8988T (cell line): ENCODE measurements at places on chromosomes 1 and 21.
A peak's percentile ranks its signal among the peaks of the same experiment; 100 is the strongest.

DNA sequence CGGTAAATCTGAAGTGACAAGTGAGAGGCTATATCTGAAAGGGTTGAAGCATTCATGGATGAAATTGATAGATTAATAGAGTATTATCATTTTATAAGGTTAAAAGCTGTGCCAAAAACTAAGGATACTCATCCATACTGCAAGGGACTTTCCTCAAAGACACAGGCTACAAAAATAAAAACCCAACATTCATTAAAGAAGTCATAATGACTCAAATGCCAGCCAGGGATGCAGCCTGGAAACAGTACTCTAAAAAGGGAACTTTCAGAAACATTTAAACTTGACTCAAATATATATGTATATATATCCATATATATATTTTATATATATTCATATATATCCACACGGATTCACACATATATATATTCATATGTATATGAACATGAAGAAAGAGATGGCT, 1.1 kb upstream of the TIAM1 start:
- no peak for DNase-seq

GRCh38 chr1:88552226-88552625, 131.8 kb upstream of the PKN2 start:
- DNase-seq = no peak

DNA sequence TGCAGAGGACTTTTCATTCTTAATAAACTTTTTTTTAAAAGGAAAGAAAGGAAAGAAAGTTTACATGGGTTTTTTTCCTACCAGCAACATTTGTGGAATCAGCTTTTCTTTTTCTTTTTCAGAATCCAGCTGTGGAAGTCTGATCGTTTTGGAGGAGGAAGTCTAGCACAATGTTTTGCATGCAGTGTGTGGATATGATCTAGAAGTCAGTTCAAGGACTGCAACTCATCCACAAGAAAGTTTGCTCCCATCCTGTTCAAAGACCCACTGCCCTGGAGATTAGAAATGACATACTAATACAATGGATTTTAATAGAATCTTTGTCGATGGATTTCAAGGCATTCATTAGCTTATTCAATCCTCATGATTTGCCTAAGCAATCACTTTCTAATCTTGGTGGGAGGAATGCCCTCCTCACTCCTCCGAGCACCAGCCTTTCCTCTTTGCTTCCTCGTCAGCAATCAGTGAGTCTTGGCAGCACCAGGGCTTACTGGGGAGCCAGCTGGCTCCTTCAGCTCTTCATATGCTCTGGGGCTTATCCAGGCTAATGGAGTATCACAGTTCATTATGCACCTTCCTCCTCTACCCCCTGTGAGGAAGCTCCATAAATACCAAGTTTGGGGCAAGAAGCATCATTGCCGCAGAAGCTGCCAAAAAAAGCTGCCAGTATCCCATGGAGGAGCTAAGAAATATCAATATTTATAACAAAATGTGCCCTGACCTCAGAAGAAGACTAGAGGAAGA, 392.3 kb upstream of the PKN2 start:
- DNase-seq = no peak

- DNase-seq = no peak
These were observed 66.7 kb downstream of the COL18A1 start for GRCh38 chr21:45471525-45472221.

DNA sequence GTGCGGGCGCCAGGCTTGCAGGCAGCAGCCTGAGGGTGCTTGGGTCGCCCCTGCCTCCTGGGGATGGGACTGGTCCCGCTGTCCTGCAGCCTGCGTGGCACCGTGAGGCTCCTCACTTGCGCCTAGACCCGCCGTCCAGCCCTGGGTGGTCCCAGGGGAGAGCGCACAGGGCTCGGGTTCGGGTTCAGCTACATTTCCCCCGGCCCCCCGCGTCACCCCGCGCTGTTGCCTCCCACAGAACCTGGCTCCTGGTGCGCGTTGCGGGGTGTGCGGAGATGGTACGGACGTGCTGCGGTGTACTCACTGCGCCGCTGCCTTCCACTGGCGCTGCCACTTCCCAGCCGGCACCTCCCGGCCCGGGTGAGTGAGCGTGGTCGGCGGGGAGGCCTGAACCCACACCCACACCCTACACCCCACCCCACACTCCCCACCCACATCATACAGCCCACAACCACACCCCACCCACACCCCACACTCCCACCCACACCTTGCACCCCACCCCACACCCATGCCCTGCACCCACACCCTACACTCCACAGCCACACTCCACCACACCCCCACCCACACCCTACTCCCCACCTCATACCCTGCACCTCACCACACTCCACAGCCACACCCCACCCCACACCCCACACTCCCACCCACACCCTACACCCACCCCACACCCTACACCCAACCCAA, 6.2 kb upstream of the PFKL start:
- DNase-seq = no peak

GRCh38 chr1:163922743-163923201, 601.0 kb downstream of the NUF2 start:
- DNase-seq = no peak

GRCh38 chr1:13808729-13809131, 108.7 kb downstream of the PRDM2 start:
- no peak for DNase-seq

GRCh38 chr21:25572861-25573310, 34.4 kb downstream of the MRPL39 start:
- DNase-seq = no peak

DNA sequence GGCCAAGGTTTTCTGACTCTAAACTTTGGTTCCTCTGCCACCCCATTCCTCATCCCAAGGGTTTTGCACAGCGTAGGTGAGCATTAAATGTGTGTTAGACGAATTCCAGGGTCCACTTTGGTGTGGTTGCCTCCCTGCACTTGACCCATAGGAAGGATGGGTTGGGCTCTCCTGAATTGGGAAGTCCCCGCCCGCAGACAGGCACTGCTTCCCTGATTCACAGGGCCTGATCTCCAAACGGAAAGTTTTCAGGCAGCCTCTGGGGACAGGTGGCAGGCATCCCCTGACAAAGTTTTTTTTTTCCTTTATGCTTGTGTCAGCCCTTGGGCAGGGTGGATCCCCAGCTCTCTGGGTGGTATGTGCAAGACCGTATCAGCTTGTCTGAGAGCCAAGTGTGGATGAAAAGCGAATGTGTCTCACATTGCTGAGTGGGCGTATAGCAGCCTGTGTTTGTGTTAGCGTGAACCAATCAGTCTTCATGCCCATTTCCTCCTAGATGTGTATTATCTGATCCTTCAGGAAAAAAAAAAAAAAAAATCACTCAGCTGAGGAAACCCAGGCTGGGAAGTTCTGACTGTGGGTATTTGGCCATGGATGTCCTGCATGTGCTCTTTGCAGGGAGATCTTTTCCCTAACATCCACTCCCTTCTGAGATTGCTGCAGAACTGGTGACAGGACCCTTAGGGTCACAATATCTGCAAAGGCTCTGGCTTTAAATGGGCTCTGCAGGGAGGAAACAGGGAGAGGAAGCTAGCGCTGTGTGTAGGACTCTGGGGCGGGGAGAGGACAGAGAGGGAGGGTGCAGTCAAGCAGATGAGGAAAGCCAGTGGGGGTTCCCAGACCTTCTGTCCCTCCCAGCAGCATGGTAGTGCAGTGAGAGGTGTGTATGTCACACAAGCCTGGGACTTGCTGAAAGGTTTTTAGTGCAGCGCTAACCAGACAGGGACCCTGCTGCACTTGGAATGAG, 42.2 kb upstream of the TRABD2B start:
- no peak for DNase-seq

DNA sequence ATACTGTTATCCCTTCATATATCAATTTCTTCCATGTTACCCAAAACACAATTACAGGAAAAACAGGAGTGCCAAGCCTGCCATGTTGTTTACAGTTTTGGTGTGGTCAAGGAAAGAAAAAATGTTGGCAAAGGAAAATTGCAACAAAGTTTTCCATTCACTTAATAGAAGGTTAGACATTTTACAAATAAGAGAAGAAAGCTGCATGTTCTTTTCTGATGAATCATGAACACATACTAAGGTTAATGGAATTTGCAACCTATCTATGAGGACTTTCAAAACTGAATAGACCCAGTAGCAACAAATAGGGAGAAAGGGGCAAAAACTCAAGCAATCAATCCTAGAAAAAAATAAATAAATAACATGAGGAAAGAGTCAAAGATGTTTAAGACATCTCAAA, 556.7 kb downstream of the DPYD start:
- no peak for DNase-seq

GRCh38 chr1:189904509-189904908, 573.2 kb downstream of the BRINP3 start:
- no peak for DNase-seq

- no peak for DNase-seq
These were observed 25.3 kb downstream of the PIGK start for GRCh38 chr1:77193951-77194350.

DNA sequence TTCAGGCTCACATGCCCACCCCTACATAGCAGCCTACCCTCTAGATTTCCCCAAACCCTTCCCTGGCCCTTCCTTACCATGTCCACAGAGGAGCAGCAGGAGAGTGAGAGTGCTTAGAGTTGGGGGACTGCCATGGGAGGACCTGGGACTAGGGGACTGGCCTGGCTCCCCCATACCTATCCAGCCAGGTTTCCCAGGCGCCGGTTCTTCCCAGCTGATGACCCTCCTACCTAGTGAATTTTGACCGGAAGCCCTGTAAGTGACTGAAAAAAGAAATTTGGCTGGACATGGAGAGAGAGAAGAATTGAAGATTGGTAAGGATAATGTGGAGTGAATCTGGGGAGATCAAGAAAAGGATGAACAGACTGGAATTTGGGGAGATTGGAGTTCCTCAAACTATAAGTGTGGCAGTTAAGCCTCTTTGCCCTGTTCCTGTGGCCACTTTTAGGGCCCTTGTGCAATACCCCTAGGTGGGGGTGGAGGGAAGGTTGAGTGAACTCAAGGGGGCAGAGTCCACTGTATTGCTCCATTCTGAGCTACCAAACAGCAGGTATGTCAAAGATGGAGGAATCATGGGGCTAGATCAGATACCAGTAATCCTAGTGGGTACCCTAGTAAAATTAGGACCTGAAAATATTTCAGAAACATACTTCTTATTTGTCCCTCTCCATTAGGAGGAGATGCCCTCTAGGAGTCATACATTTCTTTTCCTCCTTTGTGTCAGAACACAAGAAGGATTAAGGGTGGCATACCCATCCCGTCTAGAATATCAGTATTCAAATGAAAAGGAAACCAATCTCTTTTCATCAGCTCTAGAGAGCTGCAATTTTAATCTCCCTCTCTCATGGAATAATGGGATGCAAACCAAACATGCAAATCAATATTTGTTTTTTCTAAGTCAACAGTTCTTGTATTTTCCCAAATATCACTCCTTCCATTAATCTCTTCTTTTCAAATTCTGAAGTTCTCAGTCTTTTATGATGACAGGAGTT, 1.2 kb downstream of the HJV start:
- DNase-seq = no peak

GRCh38 chr21:28867401-28867800, 125.3 kb downstream of the LTN1 start:
- DNase-seq = no peak

GRCh38 chr1:28370239-28371009, 884 bp downstream of the PHACTR4 start:
- no peak for DNase-seq

DNA sequence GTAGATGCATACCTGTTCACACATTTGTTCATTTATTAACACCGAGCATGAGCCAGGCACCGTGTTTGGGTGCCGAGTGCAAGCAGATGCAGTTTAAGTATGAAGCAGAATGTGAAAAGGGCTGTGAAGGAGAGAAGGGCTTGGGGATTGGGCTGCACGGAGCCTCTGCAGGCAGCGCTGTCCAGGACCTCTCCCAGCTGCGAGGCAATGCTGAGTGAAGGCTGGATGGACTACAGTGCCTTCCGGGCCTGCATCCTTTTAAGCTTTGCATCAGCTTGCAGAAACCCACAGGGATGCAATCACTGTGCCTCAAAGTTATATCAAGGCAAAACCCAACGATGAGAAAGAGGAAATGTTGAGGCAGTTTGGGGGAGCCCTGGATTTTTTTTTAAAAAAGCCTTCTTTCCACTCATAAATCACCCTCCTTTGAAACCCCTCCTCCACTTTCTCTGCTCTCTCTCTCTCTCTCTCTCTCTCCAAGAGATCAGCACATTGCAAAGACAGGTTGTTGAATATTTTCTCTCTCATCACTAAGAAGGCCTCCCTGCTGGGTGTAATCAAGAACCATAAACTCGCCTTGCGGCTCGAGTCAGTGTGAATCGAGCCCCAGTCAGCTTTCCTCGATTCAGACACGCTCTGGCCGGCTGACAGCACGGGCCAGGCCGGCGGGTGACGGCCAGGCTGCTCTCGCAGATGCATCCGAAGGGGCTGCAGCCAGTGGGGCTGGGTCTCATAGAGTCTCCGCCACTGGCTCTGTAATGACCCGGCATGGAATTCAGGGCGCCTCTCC, 89.2 kb upstream of the POU3F1 start:
- no peak for DNase-seq

DNA sequence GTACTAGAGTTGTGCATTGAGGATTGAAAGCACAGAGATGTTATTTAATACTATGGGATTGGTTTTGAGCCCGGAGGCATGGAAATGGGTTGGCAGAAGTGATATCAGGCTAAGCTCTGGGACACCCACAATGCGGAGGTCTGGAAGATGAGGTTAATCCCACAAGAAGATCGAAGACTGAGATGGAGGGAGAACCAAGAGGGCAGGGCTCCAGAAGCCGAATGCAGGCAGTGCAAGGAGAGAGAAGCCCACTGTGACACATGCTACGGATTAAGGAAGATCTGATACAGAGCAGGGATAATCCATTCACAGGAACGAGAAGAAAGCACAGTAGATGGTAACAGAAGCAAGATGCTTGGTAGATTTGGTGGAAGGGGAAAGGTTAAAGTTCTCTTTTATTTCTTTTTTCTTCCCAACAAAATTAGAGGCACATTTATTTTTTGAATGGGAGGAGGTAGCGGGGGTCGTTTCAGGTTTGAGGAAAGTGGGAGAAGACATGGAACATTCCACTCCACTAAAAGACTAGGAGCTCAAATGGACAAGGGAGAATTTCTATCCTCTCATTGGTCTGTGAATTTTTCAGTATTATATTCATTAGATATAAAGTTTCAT, 113.2 kb downstream of the NCAM2 start:
- no peak for DNase-seq

- peak; percentile 41 for DNase-seq
These were observed 602 bp upstream of the RIMKLA start for GRCh38 chr1:42379794-42380585.

GRCh38 chr1:211135342-211135950, 1.5 kb upstream of the KCNH1 start:
- DNase-seq = peak; percentile 21

- DNase-seq = no peak
These were observed 98.0 kb upstream of the C1orf105 start for GRCh38 chr1:172322219-172323061.
